ENCODE measurements at places on chromosomes 12 and 14.

- DNase-seq, result peak; percentile 90
Measured at GRCh38 chr14:103334644-103335622, 896 bp downstream of the EIF5 start.

GRCh38 chr12:130429656-130430505, 92.2 kb downstream of the PIWIL1 start:
- no peak for DNase-seq

DNA sequence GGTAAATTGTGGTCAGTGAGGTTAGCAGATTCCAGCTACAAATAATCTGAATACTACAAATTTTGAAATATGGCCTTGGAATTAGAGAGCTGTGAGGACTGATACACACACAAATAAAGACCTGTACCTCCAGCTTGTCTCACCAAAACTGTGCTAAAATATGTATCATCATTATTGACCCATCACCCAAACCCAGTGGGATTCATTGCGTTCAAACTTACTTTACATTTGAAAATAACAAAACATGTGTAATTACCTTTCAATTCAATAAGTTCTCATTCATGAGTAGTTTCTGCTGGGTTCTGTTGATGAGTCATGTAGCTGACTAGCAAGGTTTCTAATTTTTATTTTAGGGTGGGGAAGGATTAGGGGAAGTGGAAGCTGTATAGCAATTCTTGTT, 170.9 kb downstream of the MSRB3 start:
- peak; percentile 36 for DNase-seq

GRCh38 chr12:120121766-120122293, 5.3 kb upstream of the RAB35 start:
- no peak for DNase-seq

DNA sequence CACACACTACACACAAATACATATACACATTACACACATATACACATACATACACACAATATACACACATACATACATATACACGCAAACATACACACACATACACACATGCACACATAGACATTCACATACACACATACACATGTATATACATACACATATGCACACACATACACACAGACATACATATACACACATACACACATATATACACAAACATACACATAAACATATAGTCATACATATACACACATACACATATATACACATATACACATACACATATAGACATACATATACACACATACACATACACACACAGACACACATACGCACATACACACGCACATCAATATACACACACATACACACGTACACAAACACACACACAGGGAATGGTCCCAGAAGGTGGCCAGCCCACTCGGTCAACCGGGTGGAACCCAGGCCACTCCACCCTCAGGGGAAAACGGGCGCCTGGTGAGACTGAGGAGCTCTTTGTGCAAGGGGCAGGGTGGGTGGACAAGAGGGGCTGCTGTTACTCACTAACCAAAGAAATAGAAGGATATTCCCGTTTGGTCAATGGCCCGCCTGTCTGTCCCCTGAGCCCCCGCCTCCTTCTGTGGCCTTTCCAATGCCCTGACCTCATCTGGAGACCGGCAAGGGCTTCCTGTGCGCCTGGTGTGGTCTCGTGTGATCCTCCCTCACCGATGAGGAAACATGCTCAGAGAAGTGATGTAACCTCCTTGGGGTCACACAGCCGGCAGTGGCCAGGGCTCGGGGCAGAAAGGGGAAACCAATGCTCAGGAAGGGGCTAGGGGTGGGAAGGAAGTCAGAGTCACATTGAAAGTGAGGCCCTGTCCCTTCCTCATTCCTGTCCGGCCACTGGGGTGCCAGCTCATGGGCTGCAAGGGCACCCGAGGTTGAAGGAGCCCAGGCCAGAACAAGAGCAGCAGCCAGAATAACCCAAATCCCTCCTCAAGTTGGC, 5.3 kb downstream of the TRPV4 start:
- no peak for DNase-seq

DNA sequence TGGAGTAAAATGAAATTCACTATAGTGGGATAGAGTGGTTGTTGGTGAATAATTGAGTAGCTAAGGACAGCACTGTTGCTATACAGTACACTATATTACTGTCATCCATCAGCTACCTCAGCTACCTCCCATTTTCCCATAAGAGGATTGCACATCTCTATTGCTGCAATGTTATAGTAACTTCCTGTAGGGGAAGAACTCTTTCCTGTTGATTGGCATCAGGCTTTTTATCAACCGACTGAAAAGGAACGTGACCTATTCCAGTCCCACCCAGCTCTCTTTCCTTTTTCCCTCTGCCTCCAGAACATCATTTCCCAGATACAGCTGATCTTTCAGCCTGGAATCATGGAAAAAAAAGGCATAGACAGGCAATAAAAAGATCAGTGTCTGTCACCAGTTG, 117.4 kb downstream of the ADAMTS20 start:
- no peak for DNase-seq

Measured in astrocyte of the hippocampus (primary cell).